ENCODE measurements at places on chromosomes 13 and 19. TPM values are rescaled to one million over a fixed set of nuclear protein-coding genes. Genes with fewer than 3 reads are reported as not detected.

Gene LHB
- total RNA-seq, result not detected

Gene GRK1
- not detected for total RNA-seq

Gene CCDC169
- 14.5 TPM for total RNA-seq

Gene SLITRK1
- total RNA-seq, result 0.57 TPM

Gene WASF3
- 4.6 TPM for total RNA-seq

Gene CEACAM4
- total RNA-seq, result not detected
